ENCODE measurements at places on chromosomes 11 and 22.

- peak; percentile 89 for DNase-seq
These were observed 678 bp upstream of the ZFP91 start for GRCh38 chr11:58578136-58578634.

DNA sequence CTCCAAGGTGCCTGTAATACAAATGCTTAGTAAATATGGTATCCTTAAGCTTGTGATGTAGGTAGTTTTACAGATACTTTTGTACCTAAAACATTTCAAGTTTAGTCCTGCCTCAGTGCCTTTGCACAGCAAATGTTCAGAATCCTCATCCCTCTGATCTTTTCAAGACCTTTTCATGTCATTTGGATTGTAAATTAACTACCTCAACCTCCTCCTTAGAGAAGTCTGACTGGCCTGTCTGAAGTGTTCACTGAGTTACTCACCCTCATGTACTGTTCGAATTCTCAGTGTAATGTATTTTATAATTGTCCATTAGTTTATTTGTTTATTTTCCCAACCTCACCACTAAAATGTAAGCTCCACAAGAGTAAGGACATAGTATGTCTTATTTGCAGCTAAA, 147.5 kb downstream of the ELP4 start:
- no peak for DNase-seq

DNA sequence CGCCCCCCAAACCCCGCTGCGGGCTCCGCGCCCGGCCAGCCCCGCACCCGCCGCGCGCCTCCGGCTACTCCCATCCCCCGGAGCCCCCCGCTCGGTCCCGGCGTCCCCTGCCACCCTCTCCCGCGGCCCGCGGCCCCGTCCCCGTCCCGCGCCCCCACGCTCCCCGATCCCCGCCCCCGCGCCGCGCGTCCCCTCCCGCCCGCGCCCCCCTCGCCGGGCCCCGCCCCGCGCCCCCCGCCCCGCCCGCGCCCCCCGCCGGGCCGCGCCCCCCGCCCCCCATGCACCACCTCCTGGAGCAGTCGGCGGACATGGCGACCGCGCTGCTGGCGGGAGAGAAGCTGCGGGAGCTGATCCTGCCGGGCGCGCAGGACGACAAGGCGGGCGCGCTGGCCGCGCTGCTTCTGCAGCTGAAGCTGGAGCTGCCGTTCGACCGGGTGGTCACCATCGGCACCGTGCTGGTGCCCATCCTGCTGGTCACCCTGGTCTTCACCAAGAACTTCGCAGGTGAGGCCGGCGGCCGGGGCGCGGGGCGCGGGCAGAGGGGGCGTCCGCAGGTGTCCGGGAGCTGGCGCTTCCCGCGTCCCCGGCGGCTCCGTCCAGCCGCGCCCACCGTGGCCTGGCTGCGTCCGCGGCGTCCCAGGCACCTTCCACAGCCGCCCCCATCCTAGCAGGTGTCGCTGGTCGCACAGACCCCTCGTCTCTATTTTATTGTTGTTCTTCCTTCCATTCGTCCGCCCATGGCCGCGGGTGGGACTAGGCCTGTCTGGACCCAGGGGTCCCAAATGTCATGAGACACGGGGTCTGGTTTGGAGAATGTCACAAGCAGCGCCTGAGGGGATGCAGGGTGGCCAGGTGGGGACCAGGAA, at the start of gene PANX2:
PANX2 (plus strand) TSS at position 279 of the 866 bp plus-strand sequence; CDS start at position 279, 0 bp downstream.
- DNase-seq: no peak

GRCh38 chr11:131658952-131659351, 288.5 kb downstream of the NTM start:
- no peak for DNase-seq

DNA sequence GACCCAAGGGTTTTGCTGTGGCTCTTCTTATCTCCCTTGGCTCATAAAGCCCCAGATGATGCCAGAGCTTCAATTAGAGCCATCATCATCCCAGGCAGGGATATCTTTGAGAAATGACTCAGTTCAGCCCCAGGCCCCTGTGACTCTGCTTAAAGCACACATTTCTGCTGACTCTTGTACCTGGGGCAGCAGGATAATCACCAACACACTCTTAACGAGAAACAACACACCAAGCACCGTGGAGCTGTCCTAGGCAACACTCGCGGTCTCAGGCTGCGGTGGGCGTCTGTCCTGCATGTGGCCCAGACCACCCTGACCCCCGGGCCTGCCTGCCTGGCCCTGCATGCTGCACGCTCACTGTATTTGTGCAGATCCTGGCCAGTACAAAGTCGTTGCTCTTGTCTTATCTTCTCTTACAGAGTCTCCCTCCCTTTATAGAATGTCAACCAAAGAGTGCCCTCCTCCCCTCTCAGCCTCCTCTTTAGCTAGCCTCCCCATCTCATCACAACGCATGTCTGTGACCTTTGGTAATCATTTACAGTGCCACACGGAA, 114.2 kb upstream of the PARVA start:
- DNase-seq: no peak

- no peak for DNase-seq
These were observed 83.7 kb upstream of the LINC01488 start for GRCh38 chr11:69397732-69398131.

- DNase-seq: no peak
These were observed 77.3 kb upstream of the SHISAL1 start for GRCh38 chr22:44389926-44390612.

DNA sequence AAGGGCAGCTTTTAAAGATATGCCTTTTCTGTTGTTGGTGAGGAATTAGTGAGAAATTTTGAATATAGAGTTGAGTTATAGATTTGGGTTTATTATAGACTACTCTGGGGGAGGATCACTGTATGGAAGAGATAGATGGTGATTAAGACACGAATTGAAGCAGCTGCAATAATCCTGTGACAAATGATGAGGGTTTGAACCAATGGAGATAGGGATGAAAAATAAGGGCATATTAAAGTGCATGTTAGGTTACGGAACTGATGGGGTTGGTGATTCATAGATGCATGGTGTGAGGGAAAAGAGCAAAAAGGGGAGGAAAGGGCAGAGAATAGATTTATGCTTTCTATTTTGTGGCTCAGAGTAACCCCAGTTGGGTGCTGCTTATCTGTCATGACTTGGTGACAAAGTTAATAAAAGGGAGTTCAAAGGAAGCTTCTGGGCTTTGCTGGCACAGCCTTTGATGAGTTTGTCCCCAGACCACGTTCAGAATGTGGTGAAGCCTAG, 11.8 kb downstream of the C11orf87 start:
- no peak for DNase-seq

DNA sequence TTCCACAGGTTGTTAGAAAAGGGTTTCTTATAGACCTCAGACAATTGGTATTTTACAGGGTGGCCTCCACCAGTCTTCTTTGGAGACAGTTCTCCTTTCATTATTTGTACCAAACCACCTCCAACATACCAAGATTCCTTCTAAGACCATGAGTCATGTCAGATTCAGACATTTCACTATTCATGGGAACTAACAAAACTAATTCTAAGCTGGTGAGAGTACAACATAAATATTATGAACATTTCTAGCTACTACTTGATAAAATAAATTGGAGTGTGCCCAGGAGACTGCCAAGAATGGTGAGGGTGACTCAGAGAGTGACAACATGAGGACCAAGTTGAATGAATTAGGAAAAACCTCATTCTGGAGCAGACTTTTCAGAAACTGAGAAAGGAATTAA, 494.6 kb upstream of the LRRC4C start:
- DNase-seq: no peak

GRCh38 chr11:91435694-91436395, 788.8 kb upstream of the FAT3 start:
- DNase-seq: no peak

All from T1000 (cell line).